Astrocyte of the spinal cord (primary cell): ENCODE measurements at places on chromosomes 16 and 17.

- DNase-seq = no peak
Observed at GRCh38 chr16:72873044-72873443, 174.9 kb downstream of the ZFHX3 start.

DNA sequence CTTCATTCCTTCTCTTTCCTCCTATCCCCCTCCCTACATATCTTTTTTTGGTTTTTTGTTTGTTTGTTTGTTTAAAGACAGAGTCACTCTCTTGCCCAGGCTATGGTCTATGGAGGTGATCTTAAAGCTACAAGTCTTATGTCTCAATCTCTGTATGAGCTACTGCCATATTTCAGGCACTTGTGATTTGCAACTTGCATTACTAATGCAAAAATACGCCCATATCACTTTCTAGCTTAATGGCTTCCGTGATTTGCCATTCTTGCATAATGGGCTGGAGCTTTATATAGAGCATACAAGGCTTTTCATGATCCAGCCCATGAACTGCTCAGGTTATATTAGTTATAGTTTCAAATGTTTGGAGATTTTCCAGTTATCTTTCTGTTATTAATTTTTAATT, 7.5 kb downstream of the CFAP97D1 start:
- DNase-seq = no peak

- DNase-seq = no peak
Observed at GRCh38 chr16:86556576-86556975, 1.5 kb upstream of the MTHFSD start.

- DNase-seq = peak; percentile 99
Observed at GRCh38 chr17:27540318-27541101, 84.3 kb downstream of the KSR1 start.

DNA sequence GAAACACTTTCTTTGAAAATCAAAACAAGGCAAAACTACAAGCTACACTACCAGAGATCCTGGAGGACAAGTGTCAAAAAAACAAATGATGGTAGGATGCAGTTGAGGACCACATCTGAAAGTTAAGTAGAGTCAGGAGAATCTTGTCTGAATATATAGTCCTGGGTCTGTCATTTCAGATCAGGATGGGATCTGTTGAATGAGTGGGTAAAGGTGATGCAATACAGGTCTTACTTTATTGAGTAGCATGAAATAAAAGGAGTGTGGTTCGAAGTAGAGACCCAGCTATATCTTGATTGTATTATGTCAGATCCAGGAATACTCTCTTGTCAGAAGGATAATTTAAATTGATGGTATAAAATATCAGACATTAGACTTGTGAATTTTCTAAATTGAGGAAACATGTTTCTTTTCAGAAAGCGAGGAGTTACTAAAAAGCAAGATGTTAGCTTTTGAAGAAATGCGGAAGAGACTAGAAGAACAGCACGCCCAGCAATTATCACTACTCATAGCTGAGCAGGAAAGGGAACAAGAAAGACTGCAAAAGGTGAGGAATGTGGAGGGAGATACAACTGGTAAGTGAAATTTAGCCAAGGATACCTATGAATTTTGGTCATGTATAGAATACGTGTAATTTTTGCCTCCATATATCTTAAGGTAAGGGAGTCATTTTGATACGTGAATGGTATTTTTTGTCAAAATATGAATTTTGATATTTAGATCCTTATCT, 15.1 kb upstream of the VPS35L start:
- no peak for DNase-seq
